Cerebellar nuclear complex (tissue), 1 donor: ENCODE measurements at places on chromosomes 4 and X.
A peak's percentile ranks its signal among the peaks of the same experiment; 100 is the strongest.

DNA sequence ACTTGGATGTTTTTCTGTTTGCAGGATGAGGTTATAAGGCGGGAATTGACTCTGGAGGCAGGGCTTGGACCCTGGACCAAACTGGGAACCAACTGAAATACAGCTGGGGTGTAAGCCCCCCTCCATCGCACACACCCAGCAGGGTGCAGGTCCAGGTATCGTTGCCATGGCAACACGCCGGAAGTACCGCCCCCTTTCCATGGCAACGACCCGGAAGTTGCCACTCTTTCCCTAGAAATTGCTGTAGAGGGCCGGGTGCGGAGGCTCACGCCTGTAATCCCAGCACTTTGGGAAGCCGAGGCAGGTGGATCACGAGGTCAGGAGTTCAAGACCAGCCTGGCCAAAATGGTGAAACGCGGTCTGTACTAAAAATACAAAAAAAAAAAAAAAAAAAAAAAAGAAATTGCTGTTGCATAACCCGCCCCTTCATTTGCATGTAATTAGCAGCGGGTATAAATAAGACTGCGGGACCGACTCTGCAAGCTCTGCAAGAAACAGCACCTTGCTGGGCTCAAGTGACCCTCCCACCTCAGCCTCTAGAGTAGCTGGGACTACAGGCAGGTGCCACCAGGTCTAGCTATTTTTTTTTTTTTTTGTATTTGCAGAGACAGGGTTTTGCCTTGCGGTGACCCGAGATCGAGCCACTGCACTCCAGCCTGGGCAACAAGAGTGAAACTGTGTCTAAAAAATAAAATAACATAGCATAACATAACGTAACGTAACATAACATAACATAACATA is 139.6 kb downstream of the CRLF2 start:
- no peak for DNase-seq

DNA sequence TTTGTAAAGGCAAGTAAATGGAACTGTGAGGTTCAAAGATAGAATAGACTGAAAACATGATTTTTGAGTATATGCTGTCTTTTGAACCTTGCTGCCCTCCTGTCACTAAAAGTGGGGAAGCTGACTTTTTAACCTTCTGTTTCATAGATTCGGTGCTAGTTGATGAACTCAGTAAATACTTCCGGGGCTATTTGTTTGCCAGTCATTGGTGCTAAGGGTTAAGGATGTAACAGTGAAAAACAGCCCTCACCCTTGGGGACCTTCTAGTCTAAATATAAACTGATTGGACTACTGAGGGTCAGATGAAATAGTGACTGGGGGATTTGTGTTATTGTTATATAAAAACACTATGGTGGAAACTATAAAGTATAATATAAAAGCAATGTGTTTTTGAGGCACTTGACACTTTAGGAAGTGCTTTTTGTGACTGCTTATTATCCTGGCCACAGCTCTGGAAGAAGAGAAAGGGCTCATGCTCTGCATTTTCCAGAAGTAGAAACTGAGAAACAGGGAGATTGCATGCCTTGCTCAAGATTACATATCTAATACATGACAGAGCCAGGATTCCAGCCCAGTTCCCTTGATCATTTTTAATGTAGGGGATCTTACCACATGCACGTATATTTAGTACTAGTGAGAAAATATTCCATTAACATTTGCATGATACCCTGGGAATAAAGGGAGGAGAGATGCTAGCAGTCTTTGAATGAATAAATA is 3.9 kb downstream of the BST1 start:
- no peak for DNase-seq

DNA sequence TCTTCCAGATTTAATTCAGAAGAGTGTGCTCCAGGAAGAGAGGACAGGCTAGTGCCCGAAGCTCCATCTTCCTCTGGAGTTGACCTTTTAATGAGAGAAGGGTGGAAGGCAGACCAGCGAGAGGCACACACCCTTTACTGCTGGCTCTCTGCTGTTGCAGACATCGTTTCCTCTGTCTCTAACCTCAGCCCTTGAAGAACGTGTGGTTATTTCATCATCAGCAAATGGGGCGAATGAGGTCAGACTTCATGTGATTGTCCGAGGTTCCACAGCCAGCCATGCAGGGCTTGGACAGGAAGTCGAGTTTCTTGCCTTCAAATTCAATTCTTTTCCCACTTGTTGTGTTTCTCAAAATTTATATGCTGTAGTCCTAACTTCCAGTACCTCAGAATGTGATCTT is 155.2 kb upstream of the MSX1 start:
- DNase-seq = no peak

DNA sequence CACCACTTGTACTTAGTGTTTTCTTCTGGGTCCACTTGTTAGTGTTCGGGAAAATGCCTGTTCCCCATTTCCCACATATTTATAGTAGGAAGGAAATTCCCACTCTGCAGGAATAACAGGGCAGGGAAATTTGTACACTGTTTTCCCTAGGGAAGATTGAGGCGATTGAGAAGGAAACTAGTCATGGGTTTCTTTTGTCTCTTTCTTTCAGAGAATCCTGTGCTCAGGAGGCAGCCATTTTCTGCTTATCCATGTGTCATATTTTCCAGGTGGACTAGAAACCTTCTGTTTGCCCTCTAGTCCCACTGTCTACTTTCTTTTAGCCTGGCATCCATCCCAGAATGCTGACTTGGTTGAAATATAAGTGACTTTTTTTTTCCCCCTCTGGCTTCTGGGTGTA is 299.1 kb upstream of the ANKRD50 start:
- no peak for DNase-seq

- DNase-seq = no peak
Observed at GRCh38 chr4:41364876-41365275, 108.1 kb downstream of the UCHL1 start.

GRCh38 chr4:39975488-39976089 is 2.1 kb downstream of the PDS5A start:
- no peak for DNase-seq

- DNase-seq = no peak
Observed at GRCh38 chr4:170278460-170278859, 188.7 kb upstream of the AADAT start.

DNA sequence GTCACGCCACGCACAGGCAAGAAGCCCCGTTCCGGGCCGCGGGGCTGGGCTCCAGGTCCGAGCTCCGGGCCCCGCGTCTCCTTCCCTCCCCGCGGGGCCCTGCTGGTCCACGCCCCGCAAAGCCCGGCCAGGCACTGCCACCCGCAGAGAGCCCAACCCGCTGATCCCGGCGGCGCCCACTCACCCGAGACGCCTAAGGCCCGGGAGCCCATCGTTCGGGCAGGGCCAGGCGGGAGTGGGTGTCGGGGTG is 870 bp downstream of the PDZD4 start:
- DNase-seq = no peak

- no peak for DNase-seq
Observed at GRCh38 chrX:111504941-111505340, 6.5 kb upstream of the SERTM2 start.

DNA sequence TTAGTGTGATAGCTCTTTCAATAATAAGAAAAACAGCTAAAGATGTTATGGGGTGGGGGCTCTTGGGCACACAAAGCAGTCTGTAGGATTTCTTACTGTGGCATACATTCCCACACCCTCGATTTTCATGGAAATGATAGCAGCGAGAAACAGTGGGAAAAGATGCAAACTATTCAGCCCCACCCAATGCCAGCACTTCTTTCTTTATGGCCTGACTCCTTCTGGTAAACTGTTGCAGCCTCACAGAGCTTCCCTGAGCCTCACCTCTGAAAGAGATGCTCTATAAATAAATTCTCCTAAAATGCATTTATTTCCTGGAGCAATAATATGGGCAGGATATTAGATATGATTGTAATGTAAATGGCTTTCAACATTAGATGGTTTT is 910 bp downstream of the ANK2 start:
- DNase-seq = peak; percentile 40

DNA sequence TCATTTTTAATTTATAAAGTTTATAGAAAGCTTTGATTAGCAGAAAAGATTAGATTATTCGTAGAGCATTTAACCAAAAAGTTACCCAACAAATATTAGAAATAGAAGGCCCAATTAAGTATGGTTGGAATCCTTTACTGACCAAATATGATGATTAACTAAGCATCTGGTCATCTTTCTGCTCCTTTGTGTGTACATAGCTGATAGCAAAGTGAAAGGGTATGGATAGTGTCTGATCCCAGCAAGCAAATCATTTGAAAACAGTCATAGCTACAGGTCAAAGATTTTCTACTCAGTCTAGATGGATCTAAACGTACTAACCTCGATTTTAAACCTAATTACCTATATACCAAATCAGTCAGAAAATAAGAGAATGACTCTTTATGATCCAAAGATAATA is 7.3 kb upstream of the MAB21L2 start:
- DNase-seq = no peak

DNA sequence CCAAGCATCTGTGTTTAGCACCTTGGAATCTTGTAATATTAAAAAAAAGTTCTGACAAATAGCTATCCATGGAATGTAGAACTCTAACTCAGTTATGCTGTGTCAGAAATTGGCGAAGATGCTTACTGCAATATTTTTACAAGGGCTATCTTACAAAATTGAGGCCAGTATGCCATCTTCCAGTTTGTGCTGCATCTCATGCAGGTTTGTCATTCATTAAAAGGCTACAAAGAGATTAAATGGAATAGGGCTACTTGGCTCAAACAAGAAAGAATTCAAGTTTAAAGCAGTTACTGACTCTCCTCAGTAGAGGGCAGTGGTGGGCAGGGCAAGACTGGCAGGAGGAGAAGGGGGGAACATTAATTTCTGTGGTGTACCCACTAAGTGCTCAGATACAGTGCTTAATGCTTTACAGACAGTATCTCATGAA is 66.5 kb downstream of the SHROOM4 start:
- no peak for DNase-seq

- DNase-seq = no peak
Observed at GRCh38 chr4:84578540-84579402, 4.2 kb upstream of the CDS1 start.

- no peak for DNase-seq
Observed at GRCh38 chrX:121389976-121390714, 342.7 kb downstream of the GLUD2 start.

DNA sequence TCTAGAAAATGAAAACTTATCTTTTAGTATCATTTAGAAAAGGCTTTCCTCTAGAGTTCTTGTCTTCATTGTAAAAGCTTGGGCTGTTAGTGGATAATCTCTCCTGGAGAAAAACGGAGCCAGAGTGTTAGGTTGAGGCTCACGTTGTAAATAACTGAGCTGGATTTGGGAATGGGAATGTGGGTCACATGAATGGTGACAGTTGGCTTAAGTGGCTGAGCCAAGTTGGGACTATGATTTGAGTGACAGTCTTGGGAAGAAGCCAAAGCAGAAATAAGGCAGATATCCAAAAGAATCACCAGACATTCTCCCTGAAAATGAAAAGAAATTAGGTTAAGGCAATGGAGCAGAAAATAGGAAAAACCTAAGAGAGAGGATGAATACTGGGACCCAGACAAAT is 33.6 kb upstream of the PDGFC start:
- DNase-seq = no peak

- no peak for DNase-seq
Observed at GRCh38 chrX:1244164-1245076, 24.2 kb upstream of the CSF2RA start.

GRCh38 chrX:126820700-126821420 is 1.3 kb downstream of the PRR32 start:
- no peak for DNase-seq

DNA sequence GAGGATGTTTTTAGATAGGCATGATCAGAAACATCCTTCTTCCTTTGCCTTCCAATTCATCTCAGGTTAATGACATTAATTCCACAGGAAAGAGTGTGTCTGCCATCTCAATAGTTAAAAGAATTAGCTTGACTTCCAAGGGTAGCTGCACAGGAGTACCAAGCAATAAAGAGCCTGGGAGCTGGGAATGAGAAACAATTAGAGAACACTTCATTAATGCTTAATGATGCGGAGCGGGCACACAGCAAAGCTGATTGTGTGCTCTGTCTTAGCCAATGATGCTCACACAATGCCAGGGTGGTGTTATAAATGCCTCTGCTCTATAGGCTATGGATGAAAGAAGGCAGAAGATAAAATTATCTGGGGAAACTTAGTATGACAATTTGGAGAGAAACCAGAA is 1052.5 kb upstream of the LCORL start:
- no peak for DNase-seq

GRCh38 chrX:109270580-109271484 is 211.1 kb downstream of the GUCY2F start:
- DNase-seq = no peak

DNA sequence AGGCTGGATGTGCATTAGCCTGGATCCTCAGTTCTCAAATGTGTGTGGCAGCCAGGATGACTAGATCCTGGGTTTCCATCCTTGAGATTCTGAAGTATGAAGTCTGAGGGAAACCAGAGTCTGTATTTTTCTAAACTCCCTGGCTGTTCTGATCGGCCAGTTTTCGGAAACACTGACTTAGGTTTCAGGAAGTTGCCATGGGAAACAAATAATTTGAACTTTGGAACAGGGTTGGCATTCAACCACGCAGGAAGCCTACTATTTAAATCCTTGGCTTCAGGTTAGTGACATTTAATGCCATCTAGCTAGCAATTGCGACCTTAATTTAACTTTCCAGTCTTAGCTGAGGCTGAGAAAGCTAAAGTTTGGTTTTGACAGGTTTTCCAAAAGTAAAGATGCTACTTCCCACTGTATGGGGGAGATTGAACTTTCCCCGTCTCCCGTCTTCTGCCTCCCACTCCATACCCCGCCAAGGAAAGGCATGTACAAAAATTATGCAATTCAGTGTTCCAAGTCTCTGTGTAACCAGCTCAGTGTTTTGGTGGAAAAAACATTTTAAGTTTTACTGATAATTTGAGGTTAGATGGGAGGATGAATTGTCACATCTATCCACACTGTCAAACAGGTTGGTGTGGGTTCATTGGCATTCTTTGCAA is 67.6 kb downstream of the PDGFRA start:
- DNase-seq = no peak

DNA sequence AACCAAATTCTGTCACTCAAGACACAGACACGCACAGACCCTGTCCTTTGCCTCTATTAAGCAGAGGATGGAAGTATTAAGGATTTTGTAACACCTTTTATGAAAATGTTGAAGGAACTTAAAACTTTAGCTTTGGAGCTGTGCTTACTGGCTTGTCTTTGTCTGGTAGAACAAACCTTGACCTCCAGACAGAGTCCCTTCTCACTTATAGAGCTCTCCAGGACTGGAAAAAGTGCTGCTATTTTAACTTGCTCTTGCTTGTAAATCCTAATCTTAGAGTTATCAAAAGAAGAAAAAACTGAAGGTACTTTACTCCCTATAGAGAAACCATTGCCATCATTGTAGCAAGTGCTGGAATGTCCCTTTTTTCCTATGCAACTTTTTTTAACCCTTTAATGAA is 215.7 kb downstream of the GC start:
- DNase-seq = no peak

- DNase-seq = no peak
Observed at GRCh38 chrX:154654372-154654771, 993 bp upstream of the CTAG2 start.

- DNase-seq = no peak
Observed at GRCh38 chr4:15917297-15917696, 21.2 kb downstream of the FGFBP1 start.
